ENCODE measurements at places on chromosomes 1 and 21.

- no peak for DNase-seq
Observed at GRCh38 chr1:228830954-228831481, 95.7 kb downstream of the RHOU start.

DNA sequence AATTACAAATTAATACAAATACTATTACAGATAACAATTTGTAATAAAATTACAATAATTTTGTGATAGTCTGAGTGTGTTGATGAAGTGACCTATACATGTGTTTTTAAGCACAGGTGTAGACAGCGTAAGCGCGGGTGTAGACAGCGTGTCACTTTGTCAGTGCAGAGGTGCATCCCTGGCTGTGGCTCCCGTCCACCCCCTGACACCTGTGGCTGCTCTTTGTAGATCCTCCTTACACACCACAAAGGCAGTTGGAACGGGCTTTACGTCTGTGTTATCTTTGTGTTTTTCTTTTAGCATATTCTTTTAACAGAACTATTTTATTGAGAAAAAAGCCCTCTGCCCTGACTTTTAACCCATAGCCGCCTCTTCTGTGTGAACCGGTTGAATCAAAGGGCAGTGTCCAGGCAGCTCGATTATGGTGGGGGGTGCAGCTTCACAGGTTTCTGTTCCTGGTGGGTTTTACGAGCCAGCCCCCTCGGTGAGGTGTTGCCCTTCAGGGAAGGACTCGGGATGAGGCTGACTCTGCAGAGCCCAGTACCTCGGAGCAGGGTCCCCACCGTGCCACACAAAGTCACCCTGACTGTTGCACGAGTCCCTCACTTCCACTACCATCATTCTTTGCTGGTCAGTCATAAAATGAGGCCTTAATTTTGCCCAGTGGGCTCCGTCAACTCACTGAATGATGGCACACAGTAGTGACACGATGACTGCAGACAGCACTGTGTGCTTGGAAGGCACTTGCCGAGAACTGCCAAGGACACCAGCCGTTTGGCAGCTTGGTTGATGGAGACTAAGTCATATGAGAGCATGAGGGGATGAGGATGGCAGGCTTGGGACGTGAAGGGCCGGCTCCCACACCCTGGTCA, 86.4 kb upstream of the COL6A1 start:
- DNase-seq, result no peak

GRCh38 chr1:228827019-228827418, 91.7 kb downstream of the RHOU start:
- no peak for DNase-seq

DNA sequence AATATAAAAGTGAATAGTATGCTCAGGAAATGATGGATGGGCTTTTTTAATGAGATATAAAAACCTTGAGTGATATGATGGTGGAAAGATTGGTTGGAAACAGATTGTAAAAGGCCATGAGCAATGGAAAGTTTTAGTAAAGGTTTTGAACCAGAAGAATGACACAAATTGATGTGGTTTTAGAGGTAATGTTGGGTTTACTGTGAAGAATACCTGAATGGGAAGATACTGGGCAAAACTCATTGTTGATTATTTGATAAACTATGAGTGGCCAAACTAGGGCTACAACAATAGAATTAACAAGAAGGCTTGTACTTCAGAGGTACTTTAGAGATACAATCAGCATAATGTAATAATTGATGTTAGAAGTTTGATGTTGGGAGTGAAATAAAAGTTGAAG, 108.5 kb downstream of the PTGS2 start:
- DNase-seq, result no peak

DNA sequence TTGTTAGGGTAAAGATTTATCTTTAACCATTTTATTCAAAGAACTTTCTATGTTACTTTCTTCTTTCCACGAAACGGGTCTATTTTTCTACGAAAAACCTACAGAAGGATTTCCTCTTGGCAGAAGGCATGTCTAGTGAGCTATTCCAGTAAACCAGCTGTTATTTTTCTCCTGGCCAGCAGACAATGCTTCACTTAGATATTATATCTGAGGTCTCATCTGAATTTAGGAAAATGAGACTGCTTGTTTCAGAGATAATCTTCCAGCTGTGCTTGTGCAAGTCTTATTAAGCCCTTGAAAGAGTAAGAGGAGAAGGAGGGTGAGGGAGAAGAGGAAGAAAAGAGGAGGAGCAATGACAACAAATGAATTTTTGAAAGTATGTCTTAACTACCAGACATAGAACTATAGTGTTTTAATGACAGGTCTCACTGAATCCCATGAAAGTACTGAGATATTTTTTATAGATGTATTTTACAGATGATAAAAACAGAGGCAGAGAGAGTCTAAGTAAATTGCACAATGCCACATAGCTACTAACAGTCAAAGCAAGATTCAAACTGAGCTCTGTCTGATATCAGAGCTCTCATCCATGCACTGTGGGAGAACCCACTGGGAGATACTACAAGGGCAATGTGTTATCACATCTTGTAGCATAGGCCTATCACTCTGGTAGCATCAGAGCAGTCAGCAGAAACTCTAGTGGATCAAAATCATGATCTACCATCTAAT, 54.6 kb upstream of the SAMSN1 start:
- DNase-seq, result no peak
